NCI-H187 (cell line): ENCODE measurements at places on chromosomes 2 and 18.

DNA sequence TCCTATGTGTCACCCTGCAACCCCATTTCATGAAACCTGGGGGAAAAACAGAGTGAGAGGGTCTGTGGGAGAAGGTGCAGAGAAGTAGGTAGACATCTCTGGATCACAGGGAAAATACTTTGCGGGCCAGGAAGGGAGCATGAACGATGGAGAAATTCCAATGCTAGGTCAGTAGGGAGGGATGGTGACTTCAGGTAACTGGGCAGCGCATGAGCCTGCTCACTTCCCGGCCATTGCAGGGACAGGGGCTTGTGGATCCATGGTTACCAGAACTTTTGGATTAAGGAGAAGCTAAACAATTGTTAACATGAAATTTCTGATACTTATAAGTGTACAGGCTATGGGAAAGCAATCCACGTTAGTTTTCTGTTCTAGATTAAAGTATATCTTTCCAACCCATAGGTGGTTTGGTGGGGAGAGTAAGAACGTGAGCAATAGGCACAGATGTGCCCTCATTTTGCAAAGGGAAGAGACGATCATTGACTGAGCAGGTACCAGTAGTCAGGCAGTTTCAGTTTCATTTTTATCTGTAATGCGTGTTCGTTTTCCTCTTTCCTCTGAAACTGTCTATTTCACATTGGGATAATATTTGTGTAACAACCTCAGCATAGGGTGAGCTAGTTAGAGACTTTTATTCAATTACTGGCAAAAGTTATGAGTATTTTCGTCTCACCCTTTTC, 65.0 kb downstream of the NYAP2 start:
- DNase-seq: no peak

GRCh38 chr2:84236288-84236687, 222.8 kb downstream of the SUCLG1 start:
- DNase-seq: no peak

DNA sequence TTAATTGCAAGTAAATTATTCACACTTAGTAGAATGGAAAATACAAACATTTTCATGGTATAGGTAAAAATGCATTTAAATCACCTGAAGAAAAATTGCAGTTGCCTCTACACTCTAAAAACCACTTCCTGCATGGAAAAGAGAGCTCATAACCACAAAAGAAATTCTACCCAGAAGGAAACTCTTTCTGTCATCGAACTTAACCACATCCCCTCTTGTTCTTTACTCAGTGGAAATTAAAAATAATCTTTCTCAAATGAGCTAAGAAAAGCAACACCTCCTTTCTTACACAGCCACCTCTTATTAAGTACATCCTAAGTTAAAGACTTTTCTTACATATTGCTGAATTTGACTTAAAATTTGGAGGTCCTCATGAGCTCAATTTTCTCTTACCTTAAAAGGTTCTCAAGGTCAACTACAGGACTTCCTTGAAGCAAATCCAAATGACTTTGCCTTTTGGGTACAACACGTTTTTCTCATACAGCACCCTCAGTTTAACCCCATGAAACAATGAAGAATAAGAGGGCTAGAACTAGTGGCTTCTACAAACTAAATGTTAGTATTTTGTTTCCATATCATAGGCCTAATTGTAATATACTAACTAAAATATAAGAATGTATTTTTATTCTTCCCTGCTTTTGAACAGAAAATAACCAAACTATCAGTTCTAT, 109.1 kb upstream of the CRIM1 start:
- no peak for DNase-seq

DNA sequence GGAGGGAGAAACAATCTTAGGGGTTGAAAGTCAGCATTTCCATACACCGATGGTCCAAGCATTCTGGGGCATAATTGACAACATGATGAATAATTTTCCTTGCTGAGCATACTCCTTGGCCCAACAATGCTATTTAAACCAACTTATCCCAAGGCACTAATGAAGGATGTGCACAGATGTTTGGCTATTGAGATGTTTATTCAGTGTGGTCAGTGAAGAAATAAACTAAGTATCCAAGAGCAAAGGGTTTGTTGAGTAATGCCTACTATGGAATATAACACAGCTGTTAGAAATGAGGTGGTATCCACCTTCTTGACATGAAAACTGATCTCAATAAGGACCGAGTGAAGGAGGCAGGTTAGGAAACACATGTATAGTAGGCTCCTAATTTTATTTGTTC, 53.9 kb upstream of the RAB6D start:
- no peak for DNase-seq

- no peak for DNase-seq
Observed at GRCh38 chr2:52269696-52270485, 1238.0 kb upstream of the NRXN1 start.
